ENCODE measurements at places on chromosomes 13 and 19.

- no peak for DNase-seq
These were observed 6.6 kb downstream of the ATP7B start for GRCh38 chr13:52004511-52005170.

DNA sequence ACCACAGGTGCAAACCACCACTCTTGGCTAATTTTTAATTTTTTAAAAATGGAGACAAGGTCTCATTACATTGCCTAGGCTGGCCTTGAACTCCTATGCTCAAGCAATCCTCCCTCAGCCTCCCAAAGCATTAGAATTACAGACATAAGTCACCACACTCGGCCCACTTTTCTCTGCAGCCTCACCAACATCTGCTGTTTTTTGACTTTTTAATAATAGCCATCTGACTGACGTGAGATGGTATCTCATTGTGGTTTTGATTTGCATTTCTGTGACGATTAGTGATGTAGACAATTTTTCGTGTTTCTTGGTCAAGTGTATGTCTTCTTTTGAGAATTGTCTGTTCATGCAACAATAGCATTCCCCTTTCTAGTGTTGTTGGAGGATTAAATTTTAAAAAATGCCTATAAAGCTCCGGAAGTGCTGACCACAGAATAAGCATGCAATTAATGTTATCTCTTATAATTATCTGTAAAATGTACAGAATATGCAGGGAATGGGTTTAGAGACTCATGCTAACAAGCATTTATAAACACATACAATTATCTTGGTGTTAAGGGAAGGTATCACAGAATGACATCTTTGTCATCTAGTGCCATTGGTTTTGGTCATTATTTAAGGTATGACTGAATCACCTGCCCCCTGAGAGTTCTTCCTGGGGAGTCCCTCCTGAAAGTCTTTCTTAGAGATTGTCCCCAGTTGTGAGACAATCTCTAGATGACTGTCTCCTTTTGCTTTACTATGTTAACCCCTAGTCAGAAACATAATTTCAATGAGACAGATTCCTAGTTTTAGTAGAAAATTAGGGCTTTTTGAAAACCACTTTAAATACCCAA is 118.5 kb upstream of the SERTM1 start:
- no peak for DNase-seq

DNA sequence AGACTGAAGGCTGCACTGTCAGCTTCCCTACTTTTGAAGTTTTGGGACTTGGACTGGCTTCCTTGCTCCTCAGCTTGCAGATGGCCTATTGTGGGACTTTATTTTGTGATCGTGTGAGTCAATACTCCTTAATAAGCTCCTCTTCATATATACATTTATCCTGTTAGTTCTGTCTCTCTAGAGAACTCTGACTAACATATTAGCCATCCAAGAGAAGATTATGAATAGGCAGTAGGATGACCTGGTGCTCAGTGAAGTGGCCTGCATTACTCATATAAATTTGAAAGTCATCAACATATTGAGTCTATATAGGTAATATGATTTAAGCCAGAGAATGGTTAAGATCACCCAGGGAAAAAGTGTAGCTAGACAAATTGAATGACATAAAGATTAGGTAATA is 136.3 kb upstream of the UFM1 start:
- no peak for DNase-seq

GRCh38 chr13:74132776-74133656 is 1.2 kb downstream of the KLF12 start:
- DNase-seq = no peak

- no peak for DNase-seq
These were observed 5.7 kb downstream of the ERF start for GRCh38 chr19:42249149-42249750.

DNA sequence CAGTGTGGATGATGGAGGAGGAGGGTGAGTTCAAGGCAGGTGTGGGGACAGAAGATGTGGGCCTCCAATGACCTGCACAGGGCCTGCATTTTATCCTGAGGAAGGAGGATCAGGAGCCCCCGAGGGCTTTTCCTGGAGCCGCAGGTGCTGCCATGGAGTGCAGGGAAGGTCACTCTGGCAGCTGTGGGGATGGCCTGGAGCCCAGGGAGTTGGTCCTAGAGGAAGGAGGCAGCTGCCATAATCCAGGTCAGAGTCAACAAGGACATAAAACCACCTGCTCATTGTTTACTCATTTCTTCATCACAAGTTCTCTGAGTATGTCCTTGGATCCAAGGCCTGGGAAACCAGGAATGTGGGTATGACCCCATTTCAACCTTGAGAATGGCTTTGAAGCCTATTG is 87.2 kb downstream of the SCGB2B2 start:
- DNase-seq = no peak

GRCh38 chr13:77388944-77389624 is 62.2 kb upstream of the MYCBP2 start:
- DNase-seq = no peak

DNA sequence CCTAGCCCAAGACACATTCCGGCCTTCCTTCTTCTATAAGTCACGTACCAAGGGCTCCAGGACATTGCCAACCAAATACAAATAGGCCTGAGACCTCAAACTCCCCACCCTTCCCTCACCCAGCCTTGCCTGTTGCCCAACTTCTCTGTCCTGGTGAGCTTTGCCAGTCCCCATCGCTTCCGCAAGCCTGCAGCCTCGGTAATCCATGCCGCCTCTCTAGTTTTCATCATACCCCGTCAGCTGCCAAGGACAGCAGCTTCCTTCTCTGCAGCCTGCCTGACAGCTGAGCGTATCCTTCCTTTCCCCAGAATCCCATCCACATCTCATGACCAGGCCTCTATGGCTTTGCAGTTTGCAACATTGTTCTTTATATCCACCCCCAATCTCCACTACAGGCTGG is 36.6 kb upstream of the POMP start:
- no peak for DNase-seq

- no peak for DNase-seq
These were observed 240.3 kb downstream of the SPRY2 start for GRCh38 chr13:80100636-80101035.

- DNase-seq = no peak
These were observed 16.1 kb upstream of the MCF2L start for GRCh38 chr13:112952759-112953551.

DNA sequence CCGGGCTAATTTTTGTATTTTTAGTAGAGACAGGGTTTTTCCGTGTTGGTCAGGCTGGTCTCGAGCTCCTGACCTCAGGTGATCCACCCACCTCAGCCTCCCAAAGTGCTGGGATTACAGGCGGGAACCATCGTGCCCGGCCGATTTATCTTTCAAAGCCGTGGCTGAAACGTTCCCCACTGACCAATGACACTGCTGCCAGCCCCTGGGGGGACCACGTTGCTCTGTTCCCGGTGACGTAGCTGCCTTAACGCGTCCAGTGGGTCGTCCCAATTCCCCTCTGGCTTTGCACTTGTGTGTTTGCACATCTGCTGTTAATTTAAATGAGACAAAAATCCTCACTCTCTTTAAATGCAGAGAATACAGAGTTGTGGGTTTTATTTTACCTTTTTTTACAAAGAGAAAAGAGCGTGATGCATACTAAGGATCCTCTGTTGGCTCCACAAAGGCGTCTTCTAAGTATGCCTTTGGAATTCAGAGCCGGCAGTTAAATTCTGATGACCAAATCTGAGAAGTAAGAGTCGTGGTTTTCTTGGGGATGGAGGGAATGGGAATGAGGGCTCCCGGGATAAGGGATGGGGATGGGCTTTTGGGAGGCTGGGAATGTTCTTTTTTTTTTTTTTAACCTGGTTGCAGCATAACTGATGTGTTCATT is 18.6 kb upstream of the LMTK3 start:
- DNase-seq = no peak

DNA sequence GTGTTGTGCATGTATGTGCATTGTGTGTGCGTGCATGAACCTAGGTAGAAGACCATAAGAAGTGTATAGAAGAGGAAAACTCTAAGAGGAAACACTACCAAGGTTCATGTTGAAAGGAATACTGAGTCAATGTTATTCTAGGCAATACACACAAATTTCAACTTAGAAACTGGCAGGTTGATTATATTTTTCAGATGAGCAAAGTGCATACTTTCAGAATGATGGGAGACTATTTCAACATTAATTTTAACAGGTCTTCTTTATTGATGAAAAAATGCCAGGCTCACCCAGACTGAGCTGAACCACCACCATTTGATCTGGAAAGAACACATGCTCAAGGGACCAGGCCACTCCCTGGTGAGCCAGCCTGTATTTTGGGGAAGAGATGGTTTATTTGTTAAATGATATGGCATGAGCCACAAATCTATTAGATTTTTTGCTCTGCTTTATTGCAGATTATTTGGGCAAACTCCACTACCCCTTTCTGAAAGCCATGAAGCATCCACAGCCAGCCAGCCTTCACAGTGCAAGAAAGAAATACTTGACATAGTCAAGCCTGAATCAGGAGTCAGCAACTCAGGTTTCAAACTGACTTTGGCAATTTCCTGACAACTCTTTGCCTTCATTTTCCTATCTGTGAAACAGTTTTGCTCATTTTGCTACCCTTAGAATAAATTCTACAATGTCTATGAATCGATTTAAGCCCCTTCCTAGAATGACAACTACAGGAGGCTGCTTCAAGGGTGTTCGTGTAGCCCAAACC is 368.9 kb downstream of the COG6 start:
- no peak for DNase-seq

GRCh38 chr19:4575267-4576015 is 16.0 kb upstream of the SEMA6B start:
- no peak for DNase-seq

DNA sequence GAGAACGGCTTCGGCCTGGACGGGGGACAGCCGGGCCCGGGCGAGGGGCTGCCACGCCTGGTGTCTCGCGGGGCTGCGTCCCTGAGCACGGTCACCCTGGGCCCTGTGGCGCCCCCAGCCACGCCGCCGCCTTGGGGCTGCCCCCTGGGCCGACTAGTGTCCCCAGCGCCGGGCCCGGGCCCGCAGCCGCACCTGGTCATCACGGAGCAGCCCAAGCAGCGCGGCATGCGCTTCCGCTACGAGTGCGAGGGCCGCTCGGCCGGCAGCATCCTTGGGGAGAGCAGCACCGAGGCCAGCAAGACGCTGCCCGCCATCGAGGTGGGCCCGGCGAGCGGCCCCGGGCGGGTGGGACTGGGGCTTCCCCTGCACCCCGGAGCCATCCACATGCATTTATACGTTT is 10.7 kb downstream of the RELB start:
- no peak for DNase-seq

- DNase-seq = no peak
These were observed 45.2 kb upstream of the HMGB1 start for GRCh38 chr13:30510811-30511371.

- no peak for DNase-seq
These were observed 5.4 kb upstream of the RBM42 start for GRCh38 chr19:35623327-35624010.

GRCh38 chr13:50970956-50971355 is 61.4 kb downstream of the RNASEH2B start:
- no peak for DNase-seq

- DNase-seq = no peak
These were observed 14.0 kb upstream of the RAB20 start for GRCh38 chr13:110575322-110576069.

DNA sequence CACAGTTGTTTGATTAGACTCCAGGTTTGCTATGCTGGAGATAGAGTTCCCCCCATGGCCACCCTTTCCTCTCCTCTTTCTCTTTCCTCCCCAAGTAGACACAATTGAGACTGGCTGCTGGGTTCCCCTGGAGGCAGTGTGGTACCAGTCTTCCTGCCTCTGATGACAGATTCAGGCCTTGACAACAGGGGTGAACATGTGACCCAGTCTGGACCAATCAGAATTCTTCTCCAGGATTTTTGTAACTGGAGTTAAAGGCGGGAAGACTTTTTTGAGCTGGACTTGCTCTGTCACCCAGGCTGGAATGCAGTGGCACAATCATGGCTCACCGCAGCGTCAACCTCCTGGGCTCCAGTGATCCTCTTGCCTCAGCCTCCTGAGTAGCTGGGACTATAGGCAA is 48.7 kb downstream of the CCNE1 start:
- no peak for DNase-seq

GRCh38 chr19:47353307-47353712 is 4.2 kb downstream of the DHX34 start:
- DNase-seq = no peak

DNA sequence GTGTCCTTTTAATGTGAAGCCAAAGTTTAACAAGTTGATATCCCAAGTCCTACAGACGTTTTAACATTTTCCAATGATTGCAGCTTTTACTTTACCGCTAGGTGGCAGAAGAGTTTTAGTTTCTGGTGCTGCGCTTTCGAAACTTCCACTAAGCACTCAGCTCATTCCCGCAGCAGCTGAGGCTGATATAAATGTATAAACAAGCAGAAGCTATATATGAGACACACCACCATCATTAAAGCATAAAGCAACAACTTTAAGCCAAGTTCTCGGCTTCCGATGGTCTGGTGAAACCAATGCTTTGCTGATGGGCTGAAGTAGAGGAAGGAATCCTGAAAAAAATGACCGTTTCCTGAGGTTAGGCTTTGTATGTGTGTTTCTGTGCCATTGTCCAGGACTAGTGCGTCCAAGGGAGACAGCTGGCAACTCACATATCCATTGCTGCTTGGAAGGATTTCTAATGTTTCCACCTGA is 753.9 kb downstream of the OLFM4 start:
- DNase-seq = peak; percentile 0

DNA sequence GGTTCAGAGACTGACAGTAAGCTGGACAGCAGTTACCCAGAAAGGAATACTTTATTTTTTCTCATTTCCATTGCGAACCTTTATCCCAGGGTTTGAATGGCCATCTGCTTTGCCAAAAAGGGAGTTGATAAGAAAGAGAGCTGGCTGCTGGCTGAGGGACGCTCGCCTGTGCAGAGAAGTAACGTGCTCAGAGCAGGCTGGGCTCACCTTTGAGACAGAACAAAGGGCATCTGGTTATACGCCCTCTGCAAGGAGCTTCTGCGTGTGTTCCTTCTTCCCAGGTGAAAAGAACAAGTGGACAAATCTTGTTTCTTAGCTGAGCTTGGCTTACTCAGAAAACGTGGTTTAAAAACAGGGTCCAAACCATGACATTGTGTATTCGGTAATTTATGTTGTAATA is 47.4 kb downstream of the EFNB2 start:
- no peak for DNase-seq

- DNase-seq = no peak
These were observed 35.6 kb upstream of the SPATA13 start for GRCh38 chr13:24124789-24125476.

DNA sequence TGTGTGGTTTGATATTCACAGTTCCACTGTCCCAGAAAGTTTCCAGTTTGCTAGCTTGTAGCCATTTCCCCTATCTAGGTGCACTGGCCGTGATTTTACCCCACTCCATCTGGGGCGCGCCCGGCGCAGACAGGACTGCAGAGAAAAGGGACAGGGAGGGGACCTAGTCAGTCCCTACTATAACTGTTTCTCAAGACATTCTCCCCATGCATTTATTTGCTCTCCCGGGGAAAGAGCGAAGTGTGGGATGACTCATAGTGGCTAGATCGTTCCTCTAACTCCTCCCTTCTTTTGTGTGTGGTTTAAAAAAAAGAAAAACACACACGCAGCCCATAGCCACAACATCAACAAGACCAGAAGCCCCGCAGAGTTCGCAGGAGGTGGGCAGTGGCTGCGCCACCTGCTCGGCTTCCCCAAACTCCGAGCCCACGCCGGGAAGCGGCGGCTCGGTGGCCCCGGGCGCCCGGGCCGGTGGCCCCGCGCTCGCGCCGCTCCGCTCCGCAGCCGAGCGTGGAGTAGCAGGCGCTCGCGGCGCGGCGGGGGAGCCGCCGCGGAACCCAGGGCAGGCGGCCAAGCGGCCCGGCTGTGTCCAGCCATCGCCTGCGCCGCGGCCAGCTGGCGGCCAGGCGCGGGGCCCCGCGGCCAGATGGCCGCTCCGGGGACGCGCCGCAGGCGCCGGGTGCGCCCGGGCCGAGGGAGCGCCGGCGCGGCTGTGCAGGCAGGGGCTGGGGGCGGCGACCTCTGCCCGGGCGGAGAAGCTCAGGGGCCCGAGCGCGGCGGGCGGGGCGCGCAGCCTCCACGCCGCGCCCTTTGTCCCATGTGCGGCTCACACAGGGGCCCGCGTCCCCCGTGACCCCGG is 653 bp downstream of the TMTC4 start:
- DNase-seq = peak; percentile 28

Data from amniotic stem cell (primary cell).